ENCODE measurements at places on chromosomes 11 and 22.
A peak's percentile ranks its signal among the peaks of the same experiment; 100 is the strongest.

DNA sequence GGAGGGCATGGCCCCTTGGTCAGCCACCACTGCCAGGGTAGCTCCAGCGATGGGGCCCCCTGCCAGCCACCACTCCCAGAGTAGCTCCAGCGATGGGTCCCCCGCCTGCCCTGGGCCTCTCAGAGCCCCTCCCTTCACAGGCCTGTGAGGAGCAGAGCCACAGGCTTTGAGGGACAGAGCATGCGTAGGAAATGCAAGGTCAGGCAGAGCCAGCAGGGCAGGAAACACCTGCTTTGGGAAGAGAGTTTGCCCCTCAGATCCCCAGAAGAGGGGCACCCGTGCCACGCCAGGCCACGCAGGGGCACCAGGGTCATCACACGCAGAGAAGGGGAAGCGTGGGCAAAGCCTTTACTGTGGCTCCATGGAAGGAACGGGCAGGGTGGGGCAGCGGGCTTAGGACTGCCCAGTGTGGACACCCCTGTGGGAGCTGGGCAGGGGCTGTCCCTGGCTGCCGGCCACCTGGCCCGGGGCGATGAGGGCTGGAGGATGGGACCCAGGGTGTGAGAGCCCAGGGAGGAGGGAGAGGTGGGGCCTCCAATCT is 477.8 kb downstream of the BRD1 start:
- DNase-seq: no peak

GRCh38 chr11:94768602-94769541 is 716 bp downstream of the AMOTL1 start:
- no peak for DNase-seq

DNA sequence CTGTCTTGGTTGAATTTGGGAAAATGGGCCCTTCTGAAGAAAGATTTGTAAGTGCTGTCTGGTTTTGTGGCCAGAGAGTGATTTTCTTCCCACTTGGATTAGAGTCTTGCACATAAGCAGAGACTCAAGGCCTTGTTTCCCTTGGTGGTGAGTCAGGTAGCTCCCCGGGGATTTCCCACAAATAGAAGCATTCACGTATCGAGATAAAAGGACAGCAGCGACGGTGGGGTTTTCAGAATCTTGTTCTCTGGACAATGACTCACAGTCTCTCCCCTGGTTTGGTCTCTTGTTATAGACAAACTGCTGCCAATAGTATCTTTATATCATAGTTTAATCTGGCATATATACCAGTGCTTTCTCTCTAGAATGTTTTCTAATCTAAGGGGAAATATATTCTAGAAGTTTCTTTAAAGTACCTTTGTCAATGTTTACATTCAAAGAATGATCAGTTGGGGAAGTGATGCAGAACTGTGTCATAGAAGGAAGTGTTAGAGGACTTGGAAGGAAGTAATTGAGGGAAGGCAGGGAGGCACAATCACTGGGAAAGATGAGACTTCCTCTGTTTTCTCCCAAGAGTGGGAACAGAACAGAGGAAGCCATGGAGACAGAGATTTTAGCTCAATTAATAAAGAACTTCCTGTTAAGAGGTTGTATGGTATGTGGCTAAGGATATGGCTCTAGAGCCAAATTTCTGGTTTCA is 18.1 kb downstream of the POLA2 start:
- DNase-seq: peak; percentile 69

DNA sequence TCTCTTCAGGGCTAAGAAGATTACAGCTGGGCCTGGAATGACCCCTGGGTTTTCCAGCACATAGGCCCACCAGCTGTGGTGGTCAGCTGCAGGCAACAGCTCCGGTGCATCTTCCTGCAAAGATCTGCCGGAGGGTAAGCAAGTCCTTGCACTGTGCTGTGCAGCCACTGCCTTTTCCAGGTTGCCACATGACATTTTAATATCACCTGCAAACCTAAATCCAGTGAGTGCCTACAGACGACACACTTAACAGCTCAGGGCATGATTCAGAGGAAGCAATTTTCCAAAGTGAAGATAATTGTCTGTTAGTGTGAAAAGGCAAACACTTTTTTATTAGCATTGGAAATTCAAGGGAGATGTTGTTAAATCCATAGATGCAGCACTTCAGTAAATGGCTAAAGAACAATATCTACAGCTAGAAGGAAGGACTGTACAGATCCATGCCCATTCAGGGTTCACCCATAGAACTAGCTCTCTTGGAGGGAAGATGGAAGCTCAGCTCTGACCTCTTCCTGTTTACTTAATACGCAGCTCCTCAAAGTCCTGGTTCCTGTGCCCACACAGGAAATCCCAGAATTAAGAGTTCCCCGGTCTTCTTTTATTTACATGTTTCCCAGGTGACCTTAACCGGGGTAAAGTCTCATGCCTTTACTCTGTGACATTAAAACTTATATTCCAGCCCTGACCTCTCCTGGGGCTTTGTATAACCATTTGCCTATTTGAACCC is 13.3 kb upstream of the NRIP3 start:
- no peak for DNase-seq

DNA sequence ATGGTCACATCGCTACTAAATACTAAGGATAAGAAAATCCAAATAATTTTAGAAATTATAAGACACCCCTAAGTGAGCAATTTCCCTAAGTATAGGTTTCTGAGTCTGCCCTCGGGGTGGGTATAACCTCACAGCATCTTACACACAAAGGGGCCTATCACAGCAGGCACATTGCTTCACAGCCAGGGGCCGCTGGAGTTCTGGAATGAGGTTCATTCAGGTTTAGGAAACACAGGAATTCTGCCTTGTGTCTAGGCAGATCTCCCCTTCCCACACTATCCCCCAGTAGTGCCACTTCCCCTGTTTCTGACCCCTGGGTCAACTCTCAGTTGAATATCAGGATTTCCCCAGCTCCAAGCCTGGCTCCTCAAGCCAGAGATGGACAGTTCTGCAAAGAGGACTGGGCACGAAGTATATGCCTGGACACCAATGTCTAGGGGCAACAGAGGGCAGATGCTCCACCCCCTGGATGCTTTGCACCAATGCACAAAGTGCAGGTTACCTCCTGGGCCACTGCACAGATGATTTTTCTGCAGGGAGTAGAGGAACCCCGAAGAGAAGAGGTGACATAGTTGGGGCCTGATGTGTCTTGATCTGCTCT is 11.4 kb downstream of the TUBA8 start:
- DNase-seq: no peak

- no peak for DNase-seq
Observed at GRCh38 chr22:43878079-43878795, 13.6 kb downstream of the PNPLA5 start.

- DNase-seq: no peak
Observed at GRCh38 chr11:117248341-117248740, 15.9 kb downstream of the RNF214 start.

- no peak for DNase-seq
Observed at GRCh38 chr11:132448334-132448995, 1078.0 kb downstream of the NTM start.

DNA sequence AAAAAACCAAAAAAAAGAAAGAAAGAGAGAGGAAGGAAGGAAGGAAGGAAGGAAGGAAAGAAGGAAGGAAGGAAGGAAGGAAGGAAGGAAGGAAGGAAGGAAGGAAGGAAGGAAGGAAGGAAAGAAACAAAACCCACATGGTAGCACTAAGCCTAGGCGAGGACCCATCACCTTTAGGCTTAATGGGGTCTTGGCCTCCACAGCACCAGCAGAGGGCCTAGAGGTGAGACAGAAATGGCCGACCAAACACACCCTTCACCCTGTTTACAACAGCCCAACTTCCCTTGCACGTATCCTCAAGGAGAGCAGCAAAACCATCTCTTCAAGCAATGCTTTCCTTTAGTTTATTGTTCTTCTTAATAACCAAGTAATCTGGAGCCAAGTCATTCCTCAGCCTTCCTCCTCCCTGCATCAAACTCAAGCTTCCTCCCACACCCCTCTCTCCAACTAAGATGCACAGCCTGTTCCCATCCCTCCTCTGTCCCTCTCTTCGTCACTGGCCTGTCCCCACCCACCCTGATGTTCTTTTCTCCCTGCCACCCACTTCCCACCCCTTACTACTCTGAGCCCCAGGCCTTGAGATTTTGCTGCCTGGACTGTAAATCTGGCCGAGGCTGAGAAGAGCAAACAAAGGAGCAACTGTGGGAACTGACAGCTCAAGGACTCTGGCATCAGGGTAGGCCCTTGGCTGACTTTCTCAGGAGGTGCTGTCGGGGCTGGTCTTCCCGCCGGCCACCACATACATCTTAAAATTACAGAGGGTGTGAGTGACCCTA is 26.0 kb downstream of the POU2AF1 start:
- DNase-seq: no peak

- no peak for DNase-seq
Observed at GRCh38 chr22:37559901-37560607, at the start of gene CDC42EP1. Gene CDC42EP1 (plus strand): TSS chr22:37560480. CDS start chr22:37566350, 5,870 bp downstream.

- DNase-seq: no peak
Observed at GRCh38 chr11:31236143-31236542, 133.4 kb downstream of the DCDC1 start.

GRCh38 chr11:130318031-130318673 is 3.4 kb upstream of the ZBTB44 start:
- no peak for DNase-seq

- no peak for DNase-seq
Observed at GRCh38 chr22:21626735-21627469, 2.9 kb downstream of the YDJC start.

DNA sequence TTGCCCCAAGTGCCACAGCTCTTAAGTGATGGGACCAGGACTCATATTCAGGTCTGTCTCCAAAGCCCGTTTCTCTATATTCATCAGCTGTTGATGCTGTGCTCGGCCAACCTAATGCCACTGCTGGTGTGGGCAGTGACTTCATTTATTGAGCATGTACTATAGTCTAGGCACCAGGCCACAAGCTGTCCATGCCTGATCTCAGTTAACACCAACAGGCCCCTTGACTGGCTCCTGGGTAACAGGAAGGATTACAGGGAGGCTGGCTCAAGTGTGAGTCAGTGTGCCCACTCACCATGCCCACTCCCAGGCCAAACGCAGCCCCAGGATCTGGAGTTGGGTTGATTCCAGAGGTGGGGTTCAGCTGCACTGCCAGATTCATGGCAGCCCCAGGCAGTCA is 8.6 kb upstream of the CRYBB2 start:
- DNase-seq: no peak

GRCh38 chr22:24867323-24868022 is 61.5 kb downstream of the SGSM1 start:
- no peak for DNase-seq

DNA sequence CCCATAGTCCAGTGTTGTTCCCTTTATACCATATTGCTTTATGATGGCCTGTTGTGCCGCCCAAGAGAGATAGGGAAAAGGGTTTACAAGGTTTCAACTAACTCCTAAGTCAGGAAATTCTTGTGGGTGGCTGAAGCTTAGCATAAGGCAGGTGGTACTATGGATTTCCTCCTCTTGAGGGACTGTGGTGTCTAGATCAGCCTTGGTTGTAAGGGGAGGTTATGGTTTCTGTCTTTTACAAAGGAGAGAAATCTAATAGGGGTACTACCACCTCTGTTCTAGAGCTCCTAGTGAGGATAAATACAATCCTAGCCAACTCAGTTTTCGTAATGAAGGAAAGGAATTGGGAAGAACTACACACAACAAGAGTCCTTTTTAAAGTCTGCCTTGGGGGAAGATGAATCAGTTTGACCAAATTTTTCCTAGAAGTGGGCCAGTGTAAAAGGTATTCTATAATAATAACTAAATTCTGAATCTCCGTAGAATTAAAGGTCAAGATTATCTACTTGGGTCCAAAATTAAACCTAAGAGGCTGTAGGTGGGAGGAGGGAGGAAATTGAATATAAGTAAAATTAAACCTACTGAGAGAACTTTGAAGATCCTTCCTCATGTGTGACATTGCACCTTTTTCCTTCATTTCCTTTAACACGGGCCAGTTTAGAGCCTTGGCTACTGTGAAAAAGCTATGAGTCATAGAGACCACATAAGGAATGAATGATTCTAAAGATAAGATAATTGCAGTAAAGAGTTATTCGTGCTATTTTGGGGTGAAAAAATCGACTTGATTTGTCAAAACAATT is 17.2 kb downstream of the DLAT start:
- no peak for DNase-seq

GRCh38 chr11:3167143-3168119 is 2.3 kb upstream of the OSBPL5 start:
- DNase-seq: no peak

GRCh38 chr22:41070665-41071331 is 21.6 kb upstream of the EP300 start:
- DNase-seq: no peak

DNA sequence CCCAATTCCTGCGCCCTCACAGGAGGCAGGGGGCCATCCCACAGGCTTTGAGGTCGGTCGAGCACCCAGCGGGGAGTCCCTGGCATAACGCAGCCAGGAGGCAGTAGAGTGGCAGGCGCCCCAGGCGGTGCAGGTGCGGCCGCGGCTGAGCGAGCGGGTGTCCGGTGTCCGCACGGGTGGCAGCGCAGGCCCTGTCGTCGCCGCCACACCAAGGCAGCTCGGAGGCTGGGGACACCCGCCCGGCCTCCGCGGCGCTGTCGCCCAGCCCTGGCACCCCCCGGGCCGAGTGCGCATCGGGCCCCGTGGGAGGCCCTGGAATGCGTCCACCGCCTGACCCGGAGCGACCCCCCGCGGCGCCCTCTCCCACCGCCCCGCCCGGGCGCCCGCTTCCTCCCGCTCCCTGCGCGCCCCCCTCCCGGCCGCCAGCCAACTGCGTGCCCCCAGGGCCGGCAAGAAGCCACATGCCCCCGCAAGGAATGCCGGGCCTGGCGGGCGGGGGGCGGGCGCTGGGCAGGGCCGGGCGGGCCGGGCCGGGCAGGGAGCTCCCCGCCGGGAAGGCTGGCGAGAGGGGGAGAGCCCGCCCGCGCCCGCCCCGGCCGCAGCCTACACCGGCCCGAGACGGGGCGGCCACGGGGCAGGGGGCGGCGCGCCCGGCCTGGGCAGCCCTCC is 33.9 kb downstream of the PRDM11 start:
- DNase-seq: peak; percentile 7

GRCh38 chr11:117222991-117223740 is 8.7 kb downstream of the PCSK7 start:
- DNase-seq: no peak

DNA sequence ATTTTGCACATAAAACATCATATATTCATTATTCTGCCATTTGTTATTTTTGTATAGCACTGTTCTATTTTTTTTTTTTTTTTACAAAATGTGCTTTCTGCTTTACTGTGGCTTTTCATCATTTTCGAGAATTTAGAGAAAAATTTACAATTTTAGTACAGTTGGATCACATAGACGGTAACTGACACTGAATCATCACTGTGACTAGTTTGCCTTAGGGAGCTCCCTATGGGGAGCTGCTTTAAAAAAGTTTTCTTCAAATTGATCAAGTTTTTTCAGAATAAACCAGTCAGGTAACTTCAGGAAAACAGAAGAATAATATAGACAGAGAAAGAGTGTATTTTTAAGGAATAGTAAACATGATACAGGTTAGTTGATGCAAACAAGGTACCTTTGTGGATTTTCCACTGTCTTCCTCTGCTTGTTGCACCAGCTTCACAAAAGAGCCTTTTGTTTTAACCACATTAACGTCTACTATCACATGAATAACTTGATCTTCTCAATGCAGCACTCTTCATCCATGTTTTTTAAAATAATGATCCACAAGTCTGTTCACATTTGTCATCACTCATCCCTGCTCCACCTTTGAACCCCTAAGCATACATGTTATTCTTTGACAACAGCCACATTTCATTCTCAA is 327.0 kb downstream of the DYNC2H1 start:
- no peak for DNase-seq

- DNase-seq: no peak
Observed at GRCh38 chr11:35798423-35798822, 135.8 kb downstream of the TRIM44 start.
